ENCODE measurements at places on chromosomes 3 and 15.

DNA sequence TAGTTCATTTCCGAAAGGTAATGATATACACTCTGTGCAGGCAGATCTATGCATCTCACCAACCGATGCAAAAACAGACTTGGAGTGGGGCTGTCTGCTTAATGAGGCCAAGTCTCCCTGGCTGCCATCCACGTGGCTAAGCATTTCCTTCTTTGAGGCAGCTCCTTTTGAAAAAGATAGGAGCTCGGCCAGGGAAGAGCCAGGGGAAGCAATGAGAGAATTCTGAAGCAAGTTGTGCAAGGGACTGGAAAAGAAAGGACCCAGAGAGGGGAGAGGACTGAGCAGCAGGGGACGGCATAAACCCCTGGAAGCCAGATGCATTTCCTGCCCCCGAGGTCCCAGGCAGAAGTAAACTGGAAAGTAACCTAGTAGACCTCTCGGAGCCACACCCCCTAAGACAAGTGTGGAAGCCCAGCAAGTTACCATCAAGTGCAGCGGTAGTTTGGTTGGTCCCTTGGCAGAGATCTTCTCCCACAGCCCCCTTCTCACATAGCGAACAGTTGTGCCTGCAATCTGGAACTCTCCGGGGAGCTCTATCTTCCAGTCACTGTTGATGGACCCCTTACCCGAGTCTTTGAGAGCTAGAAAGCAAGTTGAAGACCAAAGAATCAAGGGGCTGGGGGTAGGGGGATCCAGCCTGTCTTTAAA is 288.2 kb downstream of the ADAMTS17 start:
- DNase-seq, result no peak
- no peak overlapping the region for H3K4me3 ChIP-seq
- no peaks in the 10 kb centered on the region for H3K4me1 ChIP-seq
- H3K27me3 ChIP-seq, result 0 out of 2 replicates have a peak, but pooled peaks cover 3% of the 10 kb centered on the region

- H3K4me3 ChIP-seq, result no peak overlapping the region
- H3K36me3 ChIP-seq, result no peaks in the 10 kb centered on the region
- DNase-seq, result no peak
- H3K27me3 ChIP-seq, result no peaks in the 10 kb centered on the region
- H3K4me1 ChIP-seq, result no peaks in the 10 kb centered on the region
Measured at GRCh38 chr3:31615071-31615875, 82.5 kb downstream of the STT3B start.

DNA sequence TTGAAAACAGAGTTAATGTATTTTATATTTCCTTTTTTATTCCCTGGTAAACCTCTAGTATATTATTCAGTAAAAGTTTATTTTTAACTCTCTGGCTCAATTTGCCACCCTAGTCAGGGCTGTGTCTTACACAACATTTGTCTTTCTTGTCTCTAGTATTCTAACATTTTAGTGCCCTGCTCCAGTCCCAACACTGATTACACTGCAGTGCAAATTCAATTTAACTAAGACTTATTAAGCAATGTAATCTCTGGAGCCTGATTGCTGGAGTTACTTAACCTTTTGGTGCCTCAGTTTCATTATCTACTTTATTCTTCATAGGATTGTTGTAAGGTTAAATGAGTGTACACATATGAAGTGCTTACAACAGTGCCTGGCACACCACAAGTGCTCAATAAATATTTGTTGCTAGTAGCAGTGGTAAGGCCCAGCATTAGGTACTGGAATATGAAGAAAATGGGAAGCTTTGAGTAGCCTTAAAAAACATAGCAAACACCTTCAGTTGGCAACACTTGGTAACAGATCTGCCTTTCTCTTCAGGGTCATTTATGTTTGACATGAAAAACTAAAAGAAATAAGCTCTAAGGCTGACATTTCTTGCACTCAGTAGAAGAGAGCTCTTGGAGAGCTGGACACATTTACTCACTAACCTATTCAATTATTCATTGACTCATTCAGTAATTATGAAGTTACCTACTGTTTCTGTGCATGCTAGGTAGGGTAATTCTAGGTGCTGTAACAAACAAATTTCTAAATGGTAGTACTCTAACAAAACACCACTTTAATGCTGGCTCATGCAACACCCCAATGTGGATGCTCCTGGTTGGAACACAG is 364.5 kb upstream of the EPHA3 start:
- no peaks in the 10 kb centered on the region for H3K27me3 ChIP-seq
- no peak overlapping the region for H3K27ac ChIP-seq
- H3K36me3 ChIP-seq, result no peaks in the 10 kb centered on the region
- DNase-seq, result no peak
- no peaks in the 10 kb centered on the region for H3K4me1 ChIP-seq
- H3K4me3 ChIP-seq, result no peak overlapping the region

GRCh38 chr3:157145606-157146322 is 14.2 kb downstream of the CCNL1 start:
- no peaks in the 10 kb centered on the region for H3K27me3 ChIP-seq
- DNase-seq, result no peak
- no peak overlapping the region for H3K4me3 ChIP-seq
- H3K27ac ChIP-seq, result no peak overlapping the region
- no peaks in the 10 kb centered on the region for H3K4me1 ChIP-seq

GRCh38 chr15:46921891-46922290 is 795.4 kb upstream of the SEMA6D start:
- H3K27me3 ChIP-seq, result no peaks in the 10 kb centered on the region
- no peak overlapping the region for H3K4me3 ChIP-seq
